ENCODE measurements at places on chromosomes 4 and X. TPM values are rescaled to one million over a fixed set of nuclear protein-coding genes. Genes with fewer than 3 reads are reported as not detected.

Gene NSG1
- 5.3 TPM for total RNA-seq

GRCh38 chr4:115609631-115610030 is 496.2 kb upstream of the NDST4 start:
- DNase-seq = no peak

DNA sequence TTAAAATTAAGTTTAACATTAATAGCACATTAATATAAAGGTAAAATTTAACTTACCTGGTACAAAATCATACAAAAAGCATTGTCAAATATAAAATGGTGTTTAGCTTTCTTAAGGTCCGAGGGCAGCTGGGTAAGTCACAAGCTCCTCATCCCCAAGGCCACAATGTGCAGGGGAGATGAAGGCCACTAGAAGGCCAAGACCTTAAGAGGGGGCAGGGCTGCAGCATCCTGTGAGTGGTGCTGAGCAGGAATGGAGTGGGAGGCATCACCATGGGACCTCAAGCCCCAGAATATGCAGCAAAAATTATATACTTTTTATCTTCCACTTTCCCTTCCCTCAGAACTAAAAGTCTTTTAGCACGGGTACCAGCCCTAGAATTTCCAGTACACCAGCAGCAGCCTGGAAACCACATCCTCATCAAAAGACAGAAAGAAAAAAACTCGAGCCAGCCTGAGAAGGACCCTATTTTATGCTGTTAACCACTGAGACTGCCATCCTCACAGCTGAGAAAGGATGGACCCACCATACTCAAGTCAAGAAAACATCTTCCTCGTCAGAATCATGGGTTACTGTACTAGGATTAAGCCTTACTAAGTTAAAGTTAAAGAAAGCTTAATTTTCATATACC is 13.0 kb upstream of the RHOXF2 start:
- DNase-seq = no peak

GRCh38 chr4:77352192-77352591 is 195.2 kb downstream of the CCNG2 start:
- DNase-seq = no peak

Gene CT47A7
- total RNA-seq = not detected

DNA sequence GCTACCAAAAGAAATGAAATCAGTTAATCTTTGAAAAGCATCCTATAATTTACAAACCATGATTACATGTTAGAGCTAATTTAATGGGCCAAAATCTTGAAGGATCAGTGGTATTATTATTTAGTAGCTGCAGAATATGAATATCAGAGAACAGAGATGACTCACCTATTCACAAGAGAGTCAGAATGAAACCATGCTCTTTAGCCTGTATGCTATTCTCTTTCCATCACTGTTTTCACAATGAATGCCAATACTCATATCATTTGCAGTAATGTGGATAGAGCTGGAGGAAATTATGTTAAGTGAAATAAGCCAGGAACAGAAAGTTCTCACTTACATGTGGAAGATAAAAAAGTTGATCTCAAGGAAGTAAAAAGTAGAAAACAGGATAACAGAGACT is 414.1 kb downstream of the CENPC start:
- no peak for DNase-seq

DNA sequence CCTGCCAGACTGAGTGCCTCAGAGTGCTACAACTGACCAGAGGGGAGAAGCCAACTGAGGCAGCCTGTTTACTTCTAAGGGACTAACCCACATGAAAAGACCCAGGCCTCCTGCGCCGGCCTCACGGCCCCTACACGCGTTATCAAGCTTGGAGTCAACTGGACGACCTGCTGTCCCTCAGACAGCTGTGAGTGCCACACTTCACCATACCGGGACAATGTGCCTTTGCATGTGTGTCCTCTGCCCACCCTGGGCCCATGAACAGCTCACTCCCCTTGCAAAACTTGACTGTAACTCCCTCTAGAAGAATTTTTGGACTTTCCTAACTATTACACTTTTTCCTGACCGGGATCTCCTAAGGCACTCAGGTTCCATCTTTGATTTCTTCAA is 1.8 kb downstream of the NOP14 start:
- peak; percentile 56 for DNase-seq

DNA sequence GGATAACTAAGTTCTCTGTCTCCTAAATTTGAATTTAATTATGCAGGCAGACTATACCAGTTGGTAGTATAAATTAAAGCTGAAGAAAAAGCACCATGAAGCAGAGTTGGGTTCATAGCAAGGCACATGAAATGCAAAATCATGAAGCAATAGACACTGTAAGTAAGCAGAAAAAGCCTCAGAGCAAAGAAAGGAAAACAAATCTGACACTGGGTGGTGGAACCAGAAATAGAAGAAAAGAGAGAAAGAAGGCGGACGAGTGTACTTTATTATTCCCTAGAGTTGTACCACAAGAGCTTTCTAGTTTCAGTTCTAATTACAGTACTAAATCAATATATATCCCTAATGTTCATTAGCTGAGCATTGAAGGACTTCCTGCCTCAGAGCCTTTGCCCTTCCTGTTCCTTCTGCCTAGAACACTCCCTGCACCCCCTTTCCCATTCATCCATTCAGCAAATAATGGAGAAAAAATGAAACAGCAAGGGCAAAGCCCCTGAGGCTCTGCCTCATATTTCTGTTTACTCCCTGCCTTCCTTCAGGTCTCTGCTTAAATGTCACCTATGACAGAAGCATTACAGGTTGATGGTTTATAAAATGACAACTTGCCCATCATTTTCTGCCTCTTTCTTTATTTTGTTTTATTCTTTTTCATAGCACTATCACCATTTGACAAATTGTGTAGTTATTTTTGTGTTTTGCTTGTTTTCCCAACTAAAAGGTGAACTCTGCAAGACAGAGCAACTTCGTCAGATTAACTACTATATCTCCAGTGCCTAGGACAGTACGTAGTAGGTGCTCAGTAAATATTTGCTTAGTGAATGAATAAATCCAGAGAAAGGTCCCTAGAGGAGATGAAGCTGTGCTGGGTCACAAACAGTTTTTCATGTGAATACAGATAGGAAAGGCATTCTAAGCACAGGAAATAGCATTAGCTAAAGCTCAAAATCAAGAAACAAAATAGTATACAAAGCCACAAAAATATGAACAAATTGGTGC is 154.0 kb upstream of the RASGEF1B start:
- DNase-seq = no peak

- DNase-seq = no peak
These were observed 44.4 kb downstream of the KIAA0232 start for GRCh38 chr4:6826781-6827508.

GRCh38 chr4:169906104-169906503 is 120.1 kb downstream of the MFAP3L start:
- no peak for DNase-seq

Gene BEX4
- total RNA-seq = 9.9 TPM

DNA sequence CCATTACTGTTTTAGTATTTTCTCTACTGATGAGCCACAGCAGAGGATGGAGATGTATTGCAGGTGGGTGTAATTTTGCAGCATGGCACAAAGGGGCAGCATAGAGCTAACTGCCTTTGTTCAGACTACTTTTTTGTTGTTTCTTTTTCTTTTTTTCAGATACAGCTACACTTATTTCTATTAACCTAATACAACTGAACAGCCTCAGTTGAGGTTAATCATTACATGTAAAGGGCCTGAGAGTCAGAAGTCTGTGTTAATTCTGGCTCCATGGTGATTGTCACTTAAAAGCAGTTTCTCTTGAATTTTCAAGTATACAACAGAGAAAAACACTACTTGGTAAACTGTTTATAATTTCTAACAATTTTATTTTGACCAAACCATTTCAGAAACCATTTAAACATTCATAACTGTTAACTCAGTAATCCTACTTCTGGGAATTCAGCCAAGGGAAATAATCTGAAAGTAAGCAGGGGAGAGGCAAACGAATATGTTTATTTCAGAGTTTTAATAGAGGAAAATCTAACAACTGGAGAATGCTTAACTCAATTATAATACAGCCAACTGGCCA is 13.9 kb upstream of the PPEF2 start:
- DNase-seq = peak; percentile 37

Gene MAOB
- total RNA-seq = 0.21 TPM
